ENCODE measurements at places on chromosomes 7 and 10. TPM values are rescaled to one million over a fixed set of nuclear protein-coding genes. Genes with fewer than 3 reads are reported as not detected.

Gene PARP12
- 125 TPM for total RNA-seq

Gene OR6B1
- not detected for total RNA-seq

Gene HOXA6
- not detected for total RNA-seq

Gene NEUROG3
- not detected for total RNA-seq

Gene BICC1
- total RNA-seq = not detected

Gene SEMA4G
- total RNA-seq = 1.2 TPM

Gene ST7
- 4.6 TPM for total RNA-seq

Gene HOGA1
- not detected for total RNA-seq

Gene LRRC4
- 0.11 TPM for total RNA-seq

Gene DLX6
- not detected for total RNA-seq

Gene TWIST1
- total RNA-seq = not detected

Gene WEE2
- not detected for total RNA-seq

Gene PDZD7
- 1.1 TPM for total RNA-seq

Gene CALY
- total RNA-seq = 3.1 TPM

Gene SLC16A9
- total RNA-seq = 0.09 TPM

Gene RPP38
- 17.6 TPM for total RNA-seq

Gene DNAH11
- total RNA-seq = 0.43 TPM

Gene LRIT1
- total RNA-seq = not detected

DNA sequence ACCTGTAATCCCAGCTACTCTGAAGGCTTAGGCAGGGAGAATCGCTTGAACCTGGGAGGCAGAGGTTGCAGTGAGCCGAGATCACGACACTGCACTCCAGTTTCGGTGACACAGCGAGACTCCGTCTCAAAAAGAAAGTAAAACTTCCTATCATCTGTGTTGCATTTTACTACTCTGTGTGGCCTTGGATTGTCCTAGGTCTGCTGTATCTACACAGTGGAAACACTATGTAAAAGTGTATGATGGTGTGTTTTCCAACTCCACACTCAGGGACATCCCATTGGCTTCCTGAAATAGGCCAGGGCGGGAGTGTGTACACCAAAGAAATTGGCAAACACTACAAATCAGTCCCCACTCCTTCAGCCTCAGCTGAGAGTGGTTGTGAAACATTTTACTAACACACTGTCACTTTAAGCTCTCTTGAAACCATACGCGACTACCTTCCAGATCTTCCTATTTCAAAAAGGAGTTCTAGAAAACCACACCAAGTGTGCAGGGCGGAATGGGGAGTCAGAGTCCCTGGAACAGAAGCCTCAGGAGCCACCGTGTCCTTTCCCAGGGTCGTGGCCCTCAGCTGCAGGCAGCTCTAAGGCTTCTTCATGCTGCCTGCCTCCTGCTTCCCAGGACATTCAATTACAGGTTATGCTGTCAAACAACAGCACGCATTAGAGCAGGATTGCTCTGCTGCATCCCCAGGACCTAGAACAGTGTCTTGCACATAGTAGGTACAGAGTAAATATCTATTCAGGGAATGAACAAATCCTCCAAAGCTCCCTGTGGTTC, 275.4 kb downstream of the PARD3 start:
- H3K27ac ChIP-seq = no peak overlapping the region
- no peak for DNase-seq
- H3K4me3 ChIP-seq = no peak overlapping the region
- H3K27me3 ChIP-seq = no peaks in the 10 kb centered on the region
- no peaks in the 10 kb centered on the region for H3K36me3 ChIP-seq

DNA sequence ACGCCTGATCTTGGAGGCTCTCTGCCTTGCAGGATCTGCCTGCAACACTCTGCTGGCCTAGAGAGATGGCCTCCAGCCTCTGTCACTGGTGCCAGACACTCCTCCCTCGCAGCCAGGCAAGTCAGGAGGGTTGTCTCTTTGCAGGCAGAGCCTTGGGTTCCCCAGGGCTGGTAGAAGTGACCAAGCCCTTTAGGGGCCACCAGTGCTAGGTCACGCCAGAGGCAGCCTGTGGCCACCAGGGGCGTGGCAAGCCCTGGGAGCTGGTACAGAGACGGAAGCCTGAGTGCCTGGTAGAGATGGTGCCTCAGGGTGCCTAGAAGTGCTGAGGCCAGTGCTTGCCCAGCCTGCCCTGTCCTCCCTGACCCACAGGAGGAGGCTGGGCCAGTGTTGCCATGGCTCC, 9.1 kb downstream of the ADCYAP1R1 start:
- H3K36me3 ChIP-seq = no peaks in the 10 kb centered on the region
- DNase-seq = no peak
- no peak overlapping the region for H3K4me3 ChIP-seq
- H3K4me1 ChIP-seq = no peaks in the 10 kb centered on the region
- H3K27me3 ChIP-seq = peaks cover 12% of the 10 kb centered on the region
- no peak overlapping the region for H3K27ac ChIP-seq

GRCh38 chr7:30750010-30750409, 1.9 kb upstream of the INMT start:
- H3K36me3 ChIP-seq = no peaks in the 10 kb centered on the region
- no peak for DNase-seq
- no peaks in the 10 kb centered on the region for H3K4me1 ChIP-seq
- H3K27ac ChIP-seq = no peak overlapping the region
- peaks cover 9% of the 10 kb centered on the region for H3K27me3 ChIP-seq
- no peak overlapping the region for H3K4me3 ChIP-seq

DNA sequence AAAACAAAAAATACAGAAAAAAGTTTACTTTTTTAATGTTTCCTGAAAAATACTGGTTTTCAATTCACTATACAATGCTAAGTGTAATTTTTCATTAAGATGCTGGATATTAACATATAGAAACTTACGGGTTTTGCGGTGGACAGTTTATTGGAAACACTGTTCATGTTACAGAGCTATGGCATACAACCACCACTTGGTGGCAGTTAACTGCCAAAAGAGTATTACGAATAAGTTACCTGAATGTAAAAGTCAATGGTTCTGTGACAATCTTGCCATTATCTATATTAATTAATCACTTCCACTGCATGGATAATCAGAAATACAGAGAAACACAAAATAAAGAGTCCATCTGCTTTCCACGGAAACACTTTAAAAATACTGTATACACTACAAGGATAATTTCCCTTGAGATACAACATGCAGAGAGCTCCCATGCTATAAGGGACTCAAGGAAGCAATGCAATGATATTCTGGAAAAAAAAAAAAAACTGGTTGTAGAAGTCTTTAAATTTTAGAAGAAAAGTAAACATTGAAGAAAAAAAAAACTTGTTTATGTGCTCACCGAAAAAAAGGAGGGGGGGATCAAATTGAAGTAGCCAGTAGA, 97.0 kb downstream of the TPK1 start:
- DNase-seq = no peak
- H3K27ac ChIP-seq = no peak overlapping the region
- H3K36me3 ChIP-seq = no peaks in the 10 kb centered on the region
- H3K27me3 ChIP-seq = no peaks in the 10 kb centered on the region
- H3K4me1 ChIP-seq = peaks cover 3% of the 10 kb centered on the region

DNA sequence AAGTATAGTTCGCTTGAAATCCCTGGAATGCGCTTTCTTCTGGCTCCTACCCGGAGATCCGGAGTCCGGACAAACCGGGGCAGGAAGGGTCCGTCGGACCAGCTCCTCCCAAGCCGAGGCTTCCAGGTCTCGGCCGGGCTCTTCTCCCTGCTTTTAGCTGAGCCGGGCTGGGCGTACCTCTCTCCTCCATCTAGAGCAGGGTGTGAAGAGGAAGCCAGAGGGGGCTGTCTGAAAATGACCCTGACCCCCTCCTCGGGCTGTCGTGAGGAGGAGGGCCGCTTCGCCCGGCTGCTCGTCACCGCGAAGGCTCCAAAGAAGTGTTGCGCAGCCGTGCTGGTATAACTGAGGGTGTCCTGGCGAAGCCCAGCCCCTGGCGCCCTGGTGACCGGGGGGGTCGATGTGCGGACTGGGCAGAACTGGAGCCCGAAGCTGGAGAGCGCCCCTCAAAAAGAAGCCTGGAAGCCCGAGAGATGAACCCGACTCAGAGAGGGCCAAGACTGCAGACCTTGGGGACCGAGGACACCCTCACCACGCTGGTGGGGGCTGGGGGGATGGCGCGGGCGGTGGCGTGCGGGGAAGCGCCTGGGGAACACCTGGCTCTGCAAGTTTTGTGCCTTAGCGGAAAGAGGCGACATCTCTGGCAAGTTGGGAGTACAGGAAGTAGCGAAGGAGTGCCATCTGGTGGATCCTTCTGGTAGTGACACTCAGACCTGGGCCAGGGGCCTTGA, 5.7 kb downstream of the KAZALD1 start:
- H3K4me1 ChIP-seq = peaks cover 21% of the 10 kb centered on the region
- DNase-seq = peak; percentile 74
- H3K36me3 ChIP-seq = no peaks in the 10 kb centered on the region
- peak overlapping the region; percentile 82 for H3K4me3 ChIP-seq

DNA sequence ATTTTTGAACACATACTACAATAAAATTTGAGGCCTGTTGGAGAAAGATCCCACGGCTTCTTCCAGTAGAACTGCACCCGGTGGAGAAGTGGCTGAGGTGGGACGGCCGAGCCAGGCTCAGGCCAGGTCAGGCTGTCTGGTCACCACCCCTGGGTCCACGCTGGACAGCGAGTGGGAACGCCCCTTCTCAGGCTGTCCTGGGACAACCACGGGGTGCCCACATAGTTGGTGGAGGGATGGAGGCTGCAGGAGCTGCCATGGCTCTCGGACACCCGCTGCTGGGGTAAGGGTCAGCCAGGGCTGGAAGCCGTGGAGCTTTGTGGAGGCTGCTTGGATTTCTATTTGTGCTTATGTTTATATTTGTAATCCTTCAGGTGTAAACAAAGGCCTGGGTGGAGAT, 206.5 kb downstream of the DNAJB6 start:
- DNase-seq = no peak
- no peaks in the 10 kb centered on the region for H3K27me3 ChIP-seq
- H3K36me3 ChIP-seq = peaks cover 20% of the 10 kb centered on the region
- H3K27ac ChIP-seq = no peak overlapping the region
- H3K4me3 ChIP-seq = no peak overlapping the region

DNA sequence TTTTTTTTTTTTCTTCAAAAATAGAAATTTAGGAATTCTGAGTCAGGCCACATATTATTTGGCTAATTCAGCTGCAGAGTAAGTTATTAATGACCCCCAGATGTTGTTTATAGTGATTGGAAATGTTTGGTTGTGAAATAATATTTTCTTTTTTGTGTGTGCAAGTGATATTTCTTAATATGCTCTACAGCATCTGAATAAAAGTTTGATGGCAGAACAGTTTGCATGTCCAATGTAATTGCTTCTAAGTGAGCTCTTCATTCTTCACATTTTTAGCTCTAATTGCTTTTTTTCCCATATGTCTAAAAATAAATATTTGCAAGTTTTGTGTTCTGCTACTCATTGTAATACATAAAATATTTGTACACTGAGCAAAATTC, 116.0 kb downstream of the ARID5B start:
- H3K36me3 ChIP-seq = peaks cover 40% of the 10 kb centered on the region
- H3K4me3 ChIP-seq = no peak overlapping the region
- H3K27me3 ChIP-seq = no peaks in the 10 kb centered on the region
- DNase-seq = no peak
- H3K4me1 ChIP-seq = peaks cover 8% of the 10 kb centered on the region

DNA sequence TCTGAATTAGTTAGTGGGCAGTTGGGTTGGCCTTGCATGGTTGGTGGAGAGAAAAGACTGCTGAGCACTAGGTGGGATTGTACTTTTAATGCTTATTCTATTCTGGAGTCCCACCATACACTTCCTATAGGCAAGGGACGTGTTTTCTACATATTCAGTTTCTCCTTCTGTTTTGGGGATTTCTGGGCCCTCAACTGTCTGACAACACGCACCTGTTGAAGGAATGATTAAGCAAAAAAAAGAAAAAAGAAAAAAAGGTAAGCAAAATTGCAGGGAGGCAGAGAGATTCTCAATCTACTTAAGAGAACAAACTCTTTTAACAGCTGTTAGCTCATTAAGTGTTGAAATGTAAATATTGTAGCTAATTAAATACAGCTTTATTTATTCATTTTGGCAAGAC, 541.3 kb downstream of the CALN1 start:
- H3K4me3 ChIP-seq = no peak overlapping the region
- H3K36me3 ChIP-seq = no peaks in the 10 kb centered on the region
- DNase-seq = no peak
- no peaks in the 10 kb centered on the region for H3K27me3 ChIP-seq
- H3K27ac ChIP-seq = no peak overlapping the region

GRCh38 chr10:59892697-59893096, 13.7 kb downstream of the CCDC6 start:
- H3K4me1 ChIP-seq = peaks cover 22% of the 10 kb centered on the region
- no peaks in the 10 kb centered on the region for H3K27me3 ChIP-seq
- DNase-seq = no peak
- peaks cover 13% of the 10 kb centered on the region for H3K36me3 ChIP-seq
- H3K27ac ChIP-seq = no peak overlapping the region

GRCh38 chr10:13990392-13990805, 340.3 kb downstream of the FRMD4A start:
- no peak for DNase-seq
- peaks cover 3% of the 10 kb centered on the region for H3K4me1 ChIP-seq
- H3K36me3 ChIP-seq = no peaks in the 10 kb centered on the region

- H3K4me3 ChIP-seq = peak overlapping the region; percentile 75
- peaks cover 49% of the 10 kb centered on the region for H3K4me1 ChIP-seq
- peak; percentile 54 for DNase-seq
- H3K36me3 ChIP-seq = peaks cover 2% of the 10 kb centered on the region
These were observed 102.1 kb upstream of the ANLN start for GRCh38 chr7:36287371-36288241.

GRCh38 chr10:122648599-122649428, 50.8 kb downstream of the C10orf120 start:
- peak; percentile 43 for DNase-seq
- H3K27me3 ChIP-seq = peaks cover 11% of the 10 kb centered on the region
- H3K27ac ChIP-seq = no peak overlapping the region
- H3K4me1 ChIP-seq = no peaks in the 10 kb centered on the region
- H3K4me3 ChIP-seq = no peak overlapping the region

GRCh38 chr10:97034958-97035769, 150.6 kb downstream of the SLIT1 start:
- H3K36me3 ChIP-seq = no peaks in the 10 kb centered on the region
- DNase-seq = peak; percentile 13

GRCh38 chr7:66845379-66846095, 75.5 kb upstream of the TMEM248 start:
- no peaks in the 10 kb centered on the region for H3K27me3 ChIP-seq
- H3K4me3 ChIP-seq = peak overlapping the region; percentile 98
- peak; percentile 36 for DNase-seq

DNA sequence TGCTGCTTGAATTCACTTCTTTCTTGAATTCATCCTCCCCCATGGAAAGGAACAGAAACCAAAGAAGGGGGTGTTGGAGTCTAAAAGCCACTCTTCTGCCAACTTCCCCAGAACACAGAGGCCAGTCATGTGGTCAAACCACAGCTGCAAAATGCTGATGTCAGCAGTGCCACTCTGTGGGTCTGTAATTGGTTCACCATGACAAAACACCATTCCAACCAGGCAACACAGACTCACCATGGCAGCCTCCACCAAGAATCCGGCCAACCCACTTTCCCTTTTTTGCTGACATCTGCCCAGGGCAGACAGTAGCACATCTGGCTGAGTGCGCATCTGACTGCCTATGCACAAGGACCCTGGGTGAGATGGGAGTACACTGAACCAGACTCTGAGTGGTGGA, 16.8 kb downstream of the OSBPL3 start:
- peaks cover 31% of the 10 kb centered on the region for H3K36me3 ChIP-seq
- DNase-seq = no peak
- H3K4me3 ChIP-seq = no peak overlapping the region
- H3K27me3 ChIP-seq = no peaks in the 10 kb centered on the region
- H3K4me1 ChIP-seq = peaks cover 62% of the 10 kb centered on the region

- no peak for DNase-seq
- peak overlapping the region; percentile 95 for H3K4me3 ChIP-seq
- H3K4me1 ChIP-seq = peaks cover 53% of the 10 kb centered on the region
These were observed 579 bp downstream of the IDI1 start for GRCh38 chr10:1048349-1048731.
